T-cell (primary cell): ENCODE measurements at places on chromosomes 2 and 18.

GRCh38 chr18:36903215-36903928 lies 74.4 kb downstream of the KIAA1328 start:
- H3K4me1 ChIP-seq, result no peaks in the 10 kb centered on the region
- no peaks in the 10 kb centered on the region for H3K27me3 ChIP-seq
- no peak for DNase-seq
- H3K36me3 ChIP-seq, result no peaks in the 10 kb centered on the region
- H3K4me3 ChIP-seq, result no peak overlapping the region

DNA sequence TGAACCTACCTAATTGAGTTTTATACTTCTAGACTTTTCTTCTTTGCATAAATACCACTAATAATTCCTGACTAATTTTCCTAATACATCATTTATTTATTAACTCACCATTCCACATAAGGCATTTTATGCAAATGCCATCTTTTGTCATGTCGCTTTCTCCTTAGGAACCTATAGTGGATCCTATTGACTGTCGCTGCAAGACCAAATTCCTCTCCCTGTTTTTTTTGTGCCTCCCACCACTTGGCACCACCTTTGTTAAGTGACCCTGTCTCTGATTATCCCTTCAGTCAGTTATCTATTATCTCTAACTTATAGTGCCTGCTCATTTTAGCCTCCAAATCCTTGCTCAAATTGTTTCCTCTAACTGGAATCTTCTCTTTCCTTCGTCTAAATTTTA lies 19.5 kb downstream of the UNC80 start:
- H3K27me3 ChIP-seq, result no peaks in the 10 kb centered on the region
- H3K27ac ChIP-seq, result no peak overlapping the region
- no peaks in the 10 kb centered on the region for H3K4me1 ChIP-seq
- no peak overlapping the region for H3K4me3 ChIP-seq
- no peaks in the 10 kb centered on the region for H3K36me3 ChIP-seq

DNA sequence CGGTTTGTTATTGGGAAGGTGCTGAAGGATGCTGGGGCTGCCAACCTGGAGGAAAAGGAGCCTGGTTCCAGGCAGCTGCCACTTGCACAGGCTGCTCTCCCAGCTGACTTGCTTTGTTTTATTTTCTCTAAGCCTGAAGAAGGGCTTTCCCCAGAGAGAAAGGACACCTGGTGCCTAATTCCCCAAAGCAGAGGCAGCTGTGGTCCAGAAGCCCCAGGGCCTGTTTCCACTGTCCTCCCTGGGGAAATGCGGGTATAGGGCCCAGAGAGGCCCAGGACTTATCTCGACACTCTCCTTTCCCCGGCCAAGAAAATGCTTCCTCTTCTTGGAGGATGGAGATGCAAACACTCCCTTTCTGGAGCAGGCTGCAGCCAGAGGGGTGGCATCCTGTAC lies 30.1 kb downstream of the INO80C start:
- H3K27me3 ChIP-seq, result no peaks in the 10 kb centered on the region
- no peaks in the 10 kb centered on the region for H3K4me1 ChIP-seq
- no peak overlapping the region for H3K4me3 ChIP-seq
- no peak for DNase-seq
- no peak overlapping the region for H3K27ac ChIP-seq
- H3K36me3 ChIP-seq, result no peaks in the 10 kb centered on the region

GRCh38 chr2:12286347-12286746 lies 430.4 kb upstream of the TRIB2 start:
- no peaks in the 10 kb centered on the region for H3K36me3 ChIP-seq
- DNase-seq, result no peak
- H3K4me1 ChIP-seq, result peaks cover 3% of the 10 kb centered on the region
- H3K27me3 ChIP-seq, result no peaks in the 10 kb centered on the region
- H3K4me3 ChIP-seq, result no peak overlapping the region

DNA sequence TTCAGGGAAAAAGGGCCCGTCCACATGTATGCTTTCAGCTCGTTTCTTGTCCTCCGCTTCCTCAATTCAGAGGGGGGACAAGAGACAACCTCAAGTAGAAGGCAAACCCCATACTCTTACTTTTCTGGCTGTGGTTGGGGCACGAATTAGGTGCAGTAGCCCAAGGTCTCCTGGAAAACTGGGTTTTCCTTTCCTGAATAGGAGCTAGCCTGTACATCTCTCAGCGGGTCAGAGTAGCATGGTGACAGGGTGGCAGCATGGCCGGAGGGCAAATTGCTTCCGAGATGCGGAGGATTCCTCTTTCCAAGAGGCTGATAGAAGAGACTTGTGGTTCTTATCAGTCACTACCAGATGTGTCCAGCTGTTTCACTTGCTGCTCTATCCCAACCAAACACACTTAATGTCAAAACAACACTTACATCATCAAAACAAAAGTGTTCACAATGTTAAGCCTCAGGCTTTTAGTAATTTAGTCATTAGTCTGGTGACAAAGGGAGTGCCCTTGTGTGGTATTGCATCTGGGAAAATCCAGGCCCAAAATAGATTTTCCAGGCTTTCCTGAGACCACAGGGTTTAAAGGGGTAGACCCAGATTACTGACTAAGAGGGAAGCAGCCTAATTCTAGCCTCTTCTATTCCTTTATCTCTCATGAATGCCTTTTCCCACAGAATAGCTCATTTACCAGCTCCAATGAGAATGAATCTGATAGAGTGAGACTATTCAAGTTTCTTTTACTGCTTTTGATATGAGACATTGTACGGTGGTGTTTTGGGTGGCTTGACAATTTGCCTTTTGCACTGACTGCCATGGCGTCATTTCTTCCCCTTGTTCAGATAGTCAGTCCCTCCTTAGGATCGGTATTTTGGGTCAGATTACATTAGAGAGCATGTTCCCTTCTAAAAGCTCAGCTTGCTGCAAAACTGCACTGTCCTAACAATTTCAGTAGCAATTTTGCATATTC lies 162.0 kb downstream of the LTBP1 start:
- H3K27ac ChIP-seq, result no peak overlapping the region
- H3K27me3 ChIP-seq, result peaks cover 3% of the 10 kb centered on the region
- H3K4me3 ChIP-seq, result no peak overlapping the region
- DNase-seq, result no peak

DNA sequence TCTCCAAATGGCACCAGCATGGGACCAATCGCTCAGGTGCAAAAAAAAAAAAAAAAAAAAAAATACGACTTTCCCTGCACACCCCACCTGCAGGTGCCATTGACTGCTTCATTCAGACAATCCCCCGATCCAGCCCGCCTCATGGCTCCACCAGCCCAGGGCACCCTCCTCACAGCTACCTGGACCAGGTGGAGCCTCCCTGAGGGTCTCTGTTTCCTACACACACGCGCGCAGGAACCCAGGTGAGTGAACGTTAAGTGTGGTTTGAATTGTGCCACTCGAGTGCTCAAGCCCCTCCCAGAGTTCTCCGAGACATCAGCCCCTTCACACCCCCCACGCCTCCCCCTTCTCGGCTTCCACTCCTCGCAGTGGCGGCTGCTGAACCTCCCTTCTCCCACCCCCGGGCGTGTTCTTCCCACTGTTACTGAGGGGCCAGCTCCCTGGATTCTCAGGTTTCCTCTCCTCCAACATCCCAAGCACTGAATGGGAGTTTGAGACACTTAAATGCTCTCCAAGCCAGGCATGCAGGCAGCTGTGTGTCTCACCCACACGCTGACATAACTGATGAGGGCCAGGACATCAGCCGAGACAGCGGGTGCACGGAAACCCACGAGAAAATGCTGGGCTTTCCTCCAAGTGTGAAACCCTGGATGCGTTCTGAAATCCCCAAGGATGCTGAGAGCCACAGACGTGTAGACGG lies 88.8 kb upstream of the SNTG2 start:
- no peaks in the 10 kb centered on the region for H3K36me3 ChIP-seq
- no peak overlapping the region for H3K4me3 ChIP-seq
- no peaks in the 10 kb centered on the region for H3K27me3 ChIP-seq

DNA sequence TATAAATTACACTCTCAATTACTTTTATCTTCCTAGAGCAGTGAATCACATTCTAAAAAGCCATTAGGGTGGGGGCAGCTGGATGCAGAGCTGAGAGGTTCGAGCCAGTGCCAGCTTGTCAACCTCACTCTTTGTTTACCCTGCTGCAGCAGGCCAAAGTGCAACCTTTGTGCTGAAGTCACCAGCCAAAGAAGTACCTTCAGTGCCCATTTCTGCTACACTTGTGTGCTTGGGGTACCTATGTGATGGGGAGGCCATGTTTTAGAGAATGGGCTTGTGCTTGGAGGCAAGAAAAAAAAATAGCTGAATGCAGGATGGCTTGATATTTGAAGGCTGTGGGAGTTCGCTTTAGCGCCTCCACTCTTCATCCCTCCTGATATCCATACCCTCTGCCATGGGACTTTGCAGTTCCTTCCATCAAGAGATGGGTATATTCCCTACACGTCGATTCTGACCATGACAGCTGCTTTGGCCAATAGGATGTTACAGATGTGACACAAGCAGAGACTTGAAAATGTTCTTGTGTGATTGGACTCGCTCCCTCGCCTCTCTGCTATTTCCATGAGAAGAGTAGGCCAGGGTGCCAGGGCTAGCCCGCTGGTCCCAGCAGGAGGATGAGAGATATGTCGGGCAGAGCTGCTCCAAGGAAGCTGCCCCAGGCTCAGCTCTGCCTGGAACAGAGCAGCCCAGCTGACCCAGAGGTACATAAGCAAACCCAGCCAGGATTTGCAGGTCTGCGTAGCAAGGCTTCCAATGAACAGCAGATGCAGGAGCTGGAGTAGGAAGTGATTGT lies 12.7 kb upstream of the FZD5 start:
- no peaks in the 10 kb centered on the region for H3K27me3 ChIP-seq
- no peak for DNase-seq

DNA sequence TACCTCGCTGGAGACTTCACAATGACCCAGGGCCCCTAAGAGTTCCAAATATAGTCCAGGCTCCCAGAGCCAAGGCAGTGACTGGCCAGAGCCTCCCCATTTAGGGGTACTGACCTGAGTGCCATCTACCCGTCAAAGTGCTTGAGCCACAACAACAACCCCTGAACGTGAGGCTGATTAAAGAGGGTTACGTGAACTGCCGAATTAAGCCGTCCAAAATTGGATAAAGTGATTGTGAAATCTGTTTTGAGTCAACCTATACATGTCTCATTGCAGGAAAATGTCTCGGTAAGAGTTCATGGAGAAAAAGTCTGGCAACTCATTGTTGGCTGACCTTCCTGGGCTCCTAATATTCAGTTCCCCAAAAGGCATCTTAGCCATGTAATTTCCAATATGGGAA lies 116.3 kb downstream of the TTC32 start:
- no peaks in the 10 kb centered on the region for H3K4me1 ChIP-seq
- no peak overlapping the region for H3K27ac ChIP-seq
- H3K4me3 ChIP-seq, result no peak overlapping the region
- H3K36me3 ChIP-seq, result no peaks in the 10 kb centered on the region
- DNase-seq, result no peak

- no peak for DNase-seq
- peaks cover 19% of the 10 kb centered on the region for H3K27me3 ChIP-seq
- H3K27ac ChIP-seq, result no peak overlapping the region
- H3K36me3 ChIP-seq, result no peaks in the 10 kb centered on the region
- no peak overlapping the region for H3K4me3 ChIP-seq
- peaks cover 9% of the 10 kb centered on the region for H3K4me1 ChIP-seq
These were observed 19.4 kb downstream of the TEX44 start for GRCh38 chr2:231612109-231612455.

- H3K27me3 ChIP-seq, result peaks cover 2% of the 10 kb centered on the region
- H3K27ac ChIP-seq, result no peak overlapping the region
- H3K4me3 ChIP-seq, result no peak overlapping the region
- no peaks in the 10 kb centered on the region for H3K36me3 ChIP-seq
- DNase-seq, result no peak
These were observed 206.2 kb downstream of the RTP5 start for GRCh38 chr2:242075696-242076095.

GRCh38 chr2:46393347-46393820 lies 86.0 kb upstream of the TMEM247 start:
- no peak overlapping the region for H3K4me3 ChIP-seq
- DNase-seq, result no peak
- no peaks in the 10 kb centered on the region for H3K4me1 ChIP-seq

DNA sequence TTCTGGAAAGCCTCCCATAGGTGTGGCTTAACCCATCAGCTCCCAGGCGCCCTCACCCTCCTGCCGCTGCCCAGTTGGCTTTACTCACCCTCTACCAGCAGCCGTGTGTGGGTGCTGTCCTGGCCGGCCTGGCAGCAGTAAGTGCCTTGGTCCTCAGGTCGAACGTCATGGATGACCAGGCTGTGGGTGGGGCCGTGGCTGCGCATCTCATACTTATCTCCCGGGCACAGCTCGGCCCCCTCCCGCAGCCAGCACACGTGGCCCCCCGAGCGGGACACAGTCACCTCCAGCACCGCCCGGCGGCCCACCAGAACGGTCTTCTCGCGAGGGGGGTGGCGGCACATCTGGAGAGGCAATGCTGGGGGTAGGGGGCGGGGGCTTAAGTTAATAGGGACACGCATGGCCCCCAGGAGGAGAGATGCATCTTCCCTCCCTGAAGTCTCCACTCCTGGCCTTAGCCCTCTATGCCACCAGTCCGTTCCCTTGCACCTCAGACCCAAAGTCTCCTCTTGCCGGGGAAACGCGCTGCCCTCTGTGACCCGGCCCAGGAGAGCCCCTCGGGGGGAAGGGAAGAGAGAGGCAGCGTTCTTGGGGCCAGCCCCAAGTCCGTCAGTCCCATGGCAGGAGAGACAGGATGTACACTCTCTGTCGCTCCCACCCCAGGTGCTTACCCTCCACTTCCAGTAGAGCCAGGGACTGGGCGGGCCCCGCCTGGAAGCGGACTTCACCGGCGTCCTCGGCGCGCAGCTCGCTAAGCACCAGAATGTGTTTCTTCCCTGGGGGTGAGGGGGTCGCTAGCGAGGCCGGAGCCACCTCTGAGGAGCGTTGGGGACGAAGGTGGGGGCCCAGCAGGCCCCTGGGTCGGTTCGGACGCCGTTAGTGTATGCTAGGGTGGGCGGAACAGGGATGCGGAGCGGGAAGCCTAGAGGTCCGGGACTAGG lies 7.9 kb downstream of the TMEM198 start:
- peak overlapping the region; percentile 67 for H3K4me3 ChIP-seq
- no peaks in the 10 kb centered on the region for H3K36me3 ChIP-seq
- no peaks in the 10 kb centered on the region for H3K4me1 ChIP-seq
- peaks cover 76% of the 10 kb centered on the region for H3K27me3 ChIP-seq
- no peak for DNase-seq
- H3K27ac ChIP-seq, result no peak overlapping the region

DNA sequence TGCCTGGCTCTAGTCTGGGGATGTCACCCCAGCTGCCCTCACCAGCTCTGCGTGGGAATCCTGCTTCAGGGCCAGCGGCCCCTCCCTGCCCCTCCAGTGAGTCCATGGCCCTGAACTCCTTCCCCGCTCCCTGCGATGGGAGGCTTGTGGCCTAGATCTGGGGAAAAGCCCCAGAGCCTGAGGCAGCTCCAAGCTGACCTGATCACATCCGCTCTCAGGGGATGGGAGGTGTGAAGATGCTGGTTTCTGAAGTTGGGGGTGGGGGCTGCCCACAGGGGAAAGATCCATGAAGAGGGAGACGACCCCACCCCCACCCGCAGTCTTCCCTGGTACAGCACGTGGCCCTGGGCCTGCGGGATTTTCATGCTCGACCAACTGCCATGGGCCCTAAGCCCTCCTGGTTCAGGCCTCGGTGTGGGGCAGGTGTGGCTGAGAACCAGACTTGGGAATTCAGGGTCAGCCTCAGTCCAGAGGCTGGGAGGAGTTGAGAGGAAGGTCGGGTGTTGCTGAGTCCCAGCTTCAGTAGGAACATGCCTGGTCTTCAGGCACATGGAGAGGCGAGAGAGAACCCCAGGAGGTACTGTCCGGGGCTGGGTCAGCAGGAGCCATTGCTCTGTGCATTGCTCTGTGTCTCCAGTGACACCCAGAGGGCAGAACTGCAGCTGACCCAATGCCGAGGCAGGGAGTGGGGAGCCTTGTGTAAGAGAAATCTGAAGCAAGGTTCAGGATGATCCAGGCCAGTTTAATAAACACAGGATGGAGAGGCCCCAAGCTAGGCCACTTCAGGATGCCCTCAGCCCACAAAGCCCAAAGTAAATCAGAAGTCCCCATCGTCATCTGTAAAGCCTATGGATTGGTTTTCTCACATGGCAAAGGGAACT lies 115.1 kb downstream of the CAPN13 start:
- no peaks in the 10 kb centered on the region for H3K36me3 ChIP-seq
- no peaks in the 10 kb centered on the region for H3K27me3 ChIP-seq
- H3K27ac ChIP-seq, result no peak overlapping the region
- H3K4me1 ChIP-seq, result no peaks in the 10 kb centered on the region
